ENCODE measurements at places on chromosomes 2 and 18. TPM values are rescaled to one million over a fixed set of nuclear protein-coding genes. Genes with fewer than 3 reads are reported as not detected.

The SERPINB3 gene
- total RNA-seq, result not detected

The CRYGD gene
- not detected for total RNA-seq

The RNF25 gene
- 20.1 TPM for total RNA-seq

The STPG4 gene
- total RNA-seq, result 0.65 TPM

The SERPINB11 gene
- not detected for total RNA-seq

The SKA1 gene
- 1.2 TPM for total RNA-seq

The UCN gene
- total RNA-seq, result 2.4 TPM

GRCh38 chr2:173819852-173820251 lies 145.3 kb downstream of the SP3 start:
- no peak for DNase-seq
- H3K27ac ChIP-seq, result no peak overlapping the region
- no peaks in the 10 kb centered on the region for H3K36me3 ChIP-seq
- no peaks in the 10 kb centered on the region for H3K4me1 ChIP-seq
- H3K27me3 ChIP-seq, result peaks cover 3% of the 10 kb centered on the region
- no peak overlapping the region for H3K4me3 ChIP-seq

DNA sequence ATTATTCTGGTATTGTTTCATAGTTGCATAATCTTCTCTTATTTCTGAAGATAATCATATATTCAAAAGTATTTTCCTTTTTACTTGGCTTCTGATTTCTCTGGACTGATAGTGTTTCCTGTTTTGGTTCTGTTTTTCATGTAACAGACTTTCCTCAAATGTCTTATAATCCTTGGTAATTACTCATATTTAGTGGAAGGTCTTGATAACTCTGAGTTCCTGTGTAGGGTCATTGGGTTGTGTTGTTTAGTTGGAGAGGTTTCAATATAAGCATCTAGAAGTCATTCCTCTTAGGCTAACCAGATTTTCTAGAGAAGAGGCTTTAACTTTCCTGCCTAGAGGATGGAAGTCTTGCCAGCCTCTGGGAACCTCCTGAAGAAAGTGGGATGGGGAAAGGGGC lies 23.8 kb downstream of the MFSD6 start:
- H3K36me3 ChIP-seq, result peaks cover 6% of the 10 kb centered on the region
- H3K4me3 ChIP-seq, result no peak overlapping the region
- H3K4me1 ChIP-seq, result peaks cover 11% of the 10 kb centered on the region

DNA sequence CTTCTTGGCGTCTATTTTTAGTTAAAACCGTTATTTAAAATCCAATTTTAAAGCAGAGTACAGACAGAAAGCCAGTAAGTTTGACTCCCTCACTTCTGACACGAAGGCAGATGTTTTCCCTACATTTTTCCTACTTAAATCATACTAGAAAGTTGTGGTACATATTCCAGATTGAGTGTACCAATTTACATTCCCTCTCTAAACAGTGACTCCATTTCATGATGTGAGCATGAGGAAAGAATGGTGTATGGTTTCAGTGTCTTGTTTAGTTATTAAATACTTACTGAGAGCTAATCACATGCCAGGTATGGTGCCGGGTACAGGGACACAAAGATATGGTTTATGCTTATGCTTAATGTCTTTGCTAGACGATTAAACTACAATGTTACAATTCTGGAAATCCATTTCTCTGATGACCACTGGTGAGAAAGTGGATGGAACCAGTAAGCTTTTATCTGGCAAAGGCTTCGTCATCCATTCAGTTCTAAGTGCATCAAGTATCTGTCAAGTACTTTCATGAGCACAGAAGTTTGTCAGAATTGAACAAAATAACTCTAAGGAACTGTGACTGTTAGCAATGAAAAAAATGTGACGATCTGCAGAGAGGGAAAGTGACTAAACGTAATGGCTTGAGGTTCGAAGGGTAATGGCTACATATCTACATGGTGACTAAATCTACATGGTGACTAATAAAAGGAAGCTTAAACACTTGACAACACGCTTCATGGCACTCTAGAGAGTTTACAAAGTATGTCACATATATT lies 25.7 kb downstream of the MAP4K3 start:
- H3K27me3 ChIP-seq, result no peaks in the 10 kb centered on the region
- no peaks in the 10 kb centered on the region for H3K4me1 ChIP-seq
- H3K36me3 ChIP-seq, result no peaks in the 10 kb centered on the region
- no peak overlapping the region for H3K27ac ChIP-seq

DNA sequence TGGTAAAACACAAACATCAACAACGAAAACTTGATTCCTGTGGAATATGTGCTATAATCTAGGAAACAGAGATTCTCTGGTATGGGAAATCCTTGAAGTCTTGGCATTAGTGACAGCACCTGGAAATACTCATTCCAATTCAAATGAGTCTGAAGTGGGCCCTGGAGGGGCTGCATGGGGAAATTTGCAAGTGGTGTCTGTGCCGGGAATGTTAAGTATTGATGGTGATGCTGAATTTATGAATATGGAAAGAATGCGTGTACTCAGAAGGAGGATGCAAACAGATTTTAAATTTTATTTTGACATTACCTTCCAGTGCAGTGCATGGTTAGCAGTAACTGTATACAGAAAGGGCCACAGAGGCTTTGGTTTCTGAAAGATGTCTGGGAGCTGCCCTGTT lies 37.2 kb downstream of the PTPRM start:
- no peak overlapping the region for H3K27ac ChIP-seq
- H3K4me3 ChIP-seq, result no peak overlapping the region
- H3K36me3 ChIP-seq, result no peaks in the 10 kb centered on the region
- no peak for DNase-seq
- no peaks in the 10 kb centered on the region for H3K27me3 ChIP-seq

- DNase-seq, result no peak
- no peaks in the 10 kb centered on the region for H3K36me3 ChIP-seq
- no peak overlapping the region for H3K27ac ChIP-seq
- H3K27me3 ChIP-seq, result no peaks in the 10 kb centered on the region
- H3K4me3 ChIP-seq, result no peak overlapping the region
- peaks cover 6% of the 10 kb centered on the region for H3K4me1 ChIP-seq
These were observed 285.8 kb upstream of the REV1 start for GRCh38 chr2:99775585-99775984.

DNA sequence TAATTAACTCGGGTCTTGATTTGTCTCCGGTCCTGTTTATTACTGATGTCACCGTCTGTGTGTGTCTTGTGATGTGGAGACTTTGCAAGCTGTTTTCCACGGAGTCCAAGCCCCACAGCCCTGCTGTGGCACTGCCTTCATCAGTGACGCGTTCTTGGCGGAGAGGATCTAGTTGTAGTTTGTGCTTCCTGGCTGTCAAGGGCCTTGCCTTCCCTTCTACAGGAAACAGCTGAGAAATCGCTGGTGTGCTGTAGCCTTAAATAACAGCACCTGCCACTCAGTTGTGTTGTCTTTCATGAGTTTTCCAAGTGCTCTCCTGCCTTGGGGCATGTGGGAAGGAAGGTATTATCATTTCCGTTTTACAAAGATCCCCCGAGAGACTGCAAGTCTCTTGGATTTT lies 26.3 kb downstream of the CTIF start:
- H3K36me3 ChIP-seq, result no peaks in the 10 kb centered on the region
- H3K4me3 ChIP-seq, result no peak overlapping the region
- no peaks in the 10 kb centered on the region for H3K4me1 ChIP-seq
- no peaks in the 10 kb centered on the region for H3K27me3 ChIP-seq

GRCh38 chr18:37421341-37422077 lies 144.1 kb downstream of the CELF4 start:
- no peaks in the 10 kb centered on the region for H3K4me1 ChIP-seq
- no peak overlapping the region for H3K4me3 ChIP-seq
- H3K27ac ChIP-seq, result no peak overlapping the region
- no peak for DNase-seq
- no peaks in the 10 kb centered on the region for H3K36me3 ChIP-seq
- no peaks in the 10 kb centered on the region for H3K27me3 ChIP-seq

GRCh38 chr18:66193938-66194337 lies 410.0 kb downstream of the CDH19 start:
- H3K36me3 ChIP-seq, result no peaks in the 10 kb centered on the region
- DNase-seq, result no peak
- H3K4me3 ChIP-seq, result no peak overlapping the region
- no peaks in the 10 kb centered on the region for H3K27me3 ChIP-seq

DNA sequence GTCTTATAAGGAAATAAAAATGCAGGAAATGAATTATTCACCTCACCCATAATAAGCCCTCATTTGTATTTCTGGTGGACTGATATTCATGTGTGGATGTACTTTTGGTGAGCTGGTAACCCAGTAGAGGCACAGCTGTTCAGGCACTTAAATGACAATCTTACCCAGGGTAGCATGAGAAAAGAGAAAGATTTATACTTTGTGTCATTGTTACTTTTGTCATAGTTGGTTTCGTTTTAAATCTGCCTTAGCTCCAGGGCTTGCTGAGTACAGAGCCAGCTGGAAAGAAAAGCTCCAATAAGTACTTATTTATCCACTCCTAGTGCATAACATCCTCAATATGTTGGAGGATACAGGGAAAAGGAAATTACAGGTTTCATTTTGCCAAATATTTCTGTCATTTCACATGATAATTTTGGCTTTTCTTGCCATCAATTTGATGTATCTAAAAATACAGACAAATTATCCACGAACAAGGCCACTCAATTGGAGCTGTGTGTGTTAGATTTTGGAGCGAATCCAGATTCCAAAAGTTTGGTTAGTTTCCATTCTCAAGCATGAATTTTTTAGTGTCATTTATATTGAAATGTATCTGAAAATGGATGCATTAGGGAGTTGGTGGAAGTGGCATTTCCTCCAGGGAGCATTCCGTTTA lies 1276.1 kb upstream of the FAM98A start:
- no peak for DNase-seq
- H3K27ac ChIP-seq, result no peak overlapping the region
- no peak overlapping the region for H3K4me3 ChIP-seq
- H3K4me1 ChIP-seq, result no peaks in the 10 kb centered on the region
- no peaks in the 10 kb centered on the region for H3K36me3 ChIP-seq
- H3K27me3 ChIP-seq, result no peaks in the 10 kb centered on the region

GRCh38 chr2:173898996-173899395 lies 66.2 kb downstream of the SP3 start:
- no peaks in the 10 kb centered on the region for H3K27me3 ChIP-seq
- H3K36me3 ChIP-seq, result peaks cover 2% of the 10 kb centered on the region
- no peak overlapping the region for H3K4me3 ChIP-seq
- no peak overlapping the region for H3K27ac ChIP-seq

GRCh38 chr2:158204741-158205165 lies 103.1 kb downstream of the UPP2 start:
- no peak for DNase-seq
- no peaks in the 10 kb centered on the region for H3K4me1 ChIP-seq
- no peaks in the 10 kb centered on the region for H3K36me3 ChIP-seq
- H3K27me3 ChIP-seq, result no peaks in the 10 kb centered on the region
- no peak overlapping the region for H3K4me3 ChIP-seq

- H3K36me3 ChIP-seq, result peaks cover 39% of the 10 kb centered on the region
- DNase-seq, result no peak
- H3K27me3 ChIP-seq, result no peaks in the 10 kb centered on the region
- no peak overlapping the region for H3K27ac ChIP-seq
- peaks cover 3% of the 10 kb centered on the region for H3K4me1 ChIP-seq
These were observed 6.4 kb downstream of the TIMM21 start for GRCh38 chr18:74154716-74155115.

DNA sequence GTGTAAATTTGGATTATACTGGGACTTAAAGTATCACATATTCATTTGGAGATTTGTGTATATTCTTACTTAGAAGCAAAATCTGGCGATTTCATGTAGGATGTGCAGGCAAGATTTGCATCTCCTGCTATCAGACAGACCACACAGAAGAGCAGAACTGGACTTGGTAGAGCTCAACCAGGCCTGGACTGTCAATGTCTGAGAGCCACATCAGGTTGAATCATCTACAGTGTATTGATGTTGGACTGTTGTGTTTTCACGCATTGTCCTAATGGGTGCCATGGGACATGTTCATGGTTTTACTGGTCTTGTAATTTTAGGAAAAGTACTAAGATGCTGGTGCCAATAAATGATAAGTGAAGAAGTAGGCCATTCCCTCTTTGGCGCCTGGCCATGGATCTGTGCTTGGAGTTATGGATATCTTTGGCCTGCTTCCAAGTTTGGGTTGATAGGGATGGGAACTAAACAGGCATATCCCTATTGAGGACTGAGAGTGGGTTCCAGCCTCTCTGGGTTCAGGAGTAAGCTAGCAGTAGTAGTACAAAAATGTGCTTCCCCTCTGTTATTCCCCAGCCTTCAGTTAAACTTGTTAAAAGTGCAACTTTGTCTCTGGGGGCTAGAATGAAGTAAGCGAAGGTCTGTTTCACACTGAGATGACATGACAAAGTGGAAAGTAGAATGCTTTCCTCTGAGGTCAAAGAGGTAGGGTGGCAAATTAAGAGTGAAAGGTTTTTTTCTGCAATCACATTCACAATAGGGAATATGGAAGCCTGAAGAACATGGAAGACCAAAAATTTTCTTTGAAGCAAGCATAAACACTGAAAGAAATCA lies 49.2 kb upstream of the NEMP2 start:
- no peak overlapping the region for H3K4me3 ChIP-seq
- H3K27ac ChIP-seq, result no peak overlapping the region
- no peaks in the 10 kb centered on the region for H3K36me3 ChIP-seq
- H3K27me3 ChIP-seq, result no peaks in the 10 kb centered on the region

DNA sequence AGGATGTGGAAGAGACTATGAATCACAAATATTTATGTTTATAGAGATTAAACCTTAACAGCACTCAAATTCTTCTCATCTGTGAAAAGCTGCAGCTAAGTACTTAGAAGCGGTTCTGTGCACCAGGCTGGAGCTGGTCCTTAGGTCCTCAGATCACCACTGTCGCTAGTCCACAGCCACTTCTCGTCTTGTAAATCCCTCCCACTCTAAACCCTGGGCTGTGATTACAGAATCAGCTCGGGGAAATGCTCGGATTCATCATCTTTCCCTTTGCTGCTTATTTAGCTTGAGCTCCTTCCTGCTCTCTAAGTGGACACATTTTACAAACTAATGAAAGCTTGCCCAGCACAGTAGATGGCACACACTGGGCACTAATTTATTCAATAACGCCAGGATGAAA lies 61.7 kb downstream of the RNF152 start:
- no peak overlapping the region for H3K27ac ChIP-seq
- no peaks in the 10 kb centered on the region for H3K36me3 ChIP-seq
- H3K4me3 ChIP-seq, result no peak overlapping the region
- H3K4me1 ChIP-seq, result peaks cover 5% of the 10 kb centered on the region

DNA sequence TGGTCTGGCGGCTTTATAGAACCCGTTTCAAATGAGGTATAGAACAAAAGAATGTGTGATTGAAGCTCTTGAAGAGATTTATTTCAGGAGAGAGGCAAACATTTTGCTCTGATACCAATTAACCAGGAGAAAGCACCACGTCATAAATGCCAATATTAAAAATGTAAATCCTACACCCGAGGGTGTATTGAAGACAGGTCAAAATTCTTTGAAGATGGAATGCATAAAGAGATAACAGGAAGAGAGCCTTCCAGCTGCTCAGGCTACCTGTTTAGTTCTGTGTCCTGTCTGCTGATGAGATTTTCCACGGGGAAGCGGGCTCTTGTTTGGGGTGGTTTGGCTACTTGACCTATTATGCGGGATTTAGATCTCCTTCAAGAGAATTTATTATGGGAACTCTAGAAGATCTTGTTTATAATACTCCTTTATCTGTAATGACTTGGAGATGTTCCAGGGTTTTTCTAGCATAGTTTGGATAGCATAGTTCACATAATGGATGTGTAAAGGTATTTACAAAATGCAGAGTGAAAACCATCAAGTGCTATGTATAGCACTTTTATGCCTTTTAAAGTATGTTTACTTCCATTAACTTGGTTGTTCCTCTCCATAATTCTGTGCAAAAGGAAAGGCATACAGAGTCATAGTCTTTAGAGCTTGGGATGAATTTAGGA lies 204.5 kb upstream of the SPRED2 start:
- no peak overlapping the region for H3K27ac ChIP-seq
- DNase-seq, result no peak
- no peaks in the 10 kb centered on the region for H3K27me3 ChIP-seq

GRCh38 chr2:36362291-36362690 lies 6.7 kb downstream of the CRIM1 start:
- H3K27me3 ChIP-seq, result no peaks in the 10 kb centered on the region
- no peak overlapping the region for H3K4me3 ChIP-seq
- no peak for DNase-seq
- H3K27ac ChIP-seq, result no peak overlapping the region
- H3K36me3 ChIP-seq, result no peaks in the 10 kb centered on the region
